ENCODE measurements at places on chromosomes 6 and 20. TPM values are rescaled to one million over a fixed set of nuclear protein-coding genes. Genes with fewer than 3 reads are reported as not detected.

The TUBB1 gene
- total RNA-seq: 0.41 TPM

The ENPP1 gene
- 0.41 TPM for total RNA-seq

The PPP1R3G gene
- total RNA-seq: 1.6 TPM

The HS3ST5 gene
- 13.9 TPM for total RNA-seq

The C6orf58 gene
- 1.6 TPM for total RNA-seq

The ADAM33 gene
- total RNA-seq: 2.4 TPM

The C20orf141 gene
- total RNA-seq: not detected

The ATP6V1G2 gene
- total RNA-seq: 54.6 TPM

The OLIG3 gene
- not detected for total RNA-seq

The MUCL3 gene
- total RNA-seq: not detected

The TGM3 gene
- total RNA-seq: not detected

The MMS22L gene
- total RNA-seq: 9.4 TPM

The GSTA2 gene
- not detected for total RNA-seq

The DLL1 gene
- total RNA-seq: 9.0 TPM

The MROH8 gene
- total RNA-seq: 5.3 TPM

The PTPRK gene
- total RNA-seq: 179 TPM

The MEI4 gene
- total RNA-seq: 0.82 TPM

The OPN5 gene
- total RNA-seq: not detected

The SEL1L2 gene
- 0.41 TPM for total RNA-seq

The ELOVL5 gene
- 50.5 TPM for total RNA-seq

The KCNK5 gene
- under 0.01 TPM for total RNA-seq

The KCNS1 gene
- total RNA-seq: 1.2 TPM

The RHAG gene
- total RNA-seq: 0.41 TPM

The OR2W1 gene
- not detected for total RNA-seq

The RPS6KA2 gene
- total RNA-seq: 24.9 TPM

The RBM24 gene
- total RNA-seq: 31.4 TPM

The HLA-DOA gene
- total RNA-seq: 0.82 TPM

The BFSP1 gene
- total RNA-seq: 0.41 TPM

The ZNF318 gene
- total RNA-seq: 9.8 TPM

The UBE3D gene
- 24.9 TPM for total RNA-seq

The FHL5 gene
- 0.41 TPM for total RNA-seq

The MTO1 gene
- total RNA-seq: 19.6 TPM

The REM1 gene
- not detected for total RNA-seq

The GGTLC1 gene
- not detected for total RNA-seq

The DDX43 gene
- 0.41 TPM for total RNA-seq

The KHDRBS2 gene
- 62.4 TPM for total RNA-seq

The SYTL3 gene
- 2.0 TPM for total RNA-seq

The KCNQ2 gene
- total RNA-seq: 159 TPM

The ASXL1 gene
- 64.8 TPM for total RNA-seq

Data from frontal cortex (tissue), 4 donors.